Fibroblast of gingiva (primary cell): ENCODE measurements at places on chromosomes 12 and 14.

- DNase-seq, result no peak
These were observed 8.8 kb upstream of the IFI27L2 start for GRCh38 chr14:94138251-94138650.

DNA sequence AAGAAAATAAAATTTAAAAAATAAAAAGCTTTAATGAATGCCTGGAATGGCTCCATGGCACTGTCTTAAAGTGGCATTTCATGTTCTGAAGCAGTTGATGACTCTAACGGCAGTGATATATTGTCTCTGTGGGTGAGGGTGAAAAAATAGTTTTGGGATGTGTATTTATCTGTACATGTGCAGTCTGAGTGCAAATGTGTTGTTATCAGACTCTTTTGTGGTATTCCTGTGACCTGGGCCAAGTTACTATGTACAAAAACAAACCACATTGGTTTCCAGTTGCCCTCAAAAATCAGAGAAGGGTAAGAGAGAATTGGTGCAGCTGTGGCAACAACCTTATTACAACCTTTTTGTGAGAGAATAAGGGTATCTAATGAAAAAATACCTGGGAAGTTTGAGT is 81.7 kb upstream of the CCDC91 start:
- no peak for DNase-seq

GRCh38 chr12:66573605-66574004 is 105.3 kb downstream of the GRIP1 start:
- DNase-seq, result no peak

GRCh38 chr14:54730156-54730961 is 163.4 kb downstream of the SAMD4A start:
- DNase-seq, result peak; percentile 95

- DNase-seq, result peak; percentile 52
These were observed 55.3 kb upstream of the ATF1 start for GRCh38 chr12:50708631-50709030.

GRCh38 chr12:49227713-49228112 is 37.2 kb upstream of the TUBA1C start:
- DNase-seq, result no peak

- DNase-seq, result no peak
These were observed 62.7 kb downstream of the ATG14 start for GRCh38 chr14:55348766-55349453.

DNA sequence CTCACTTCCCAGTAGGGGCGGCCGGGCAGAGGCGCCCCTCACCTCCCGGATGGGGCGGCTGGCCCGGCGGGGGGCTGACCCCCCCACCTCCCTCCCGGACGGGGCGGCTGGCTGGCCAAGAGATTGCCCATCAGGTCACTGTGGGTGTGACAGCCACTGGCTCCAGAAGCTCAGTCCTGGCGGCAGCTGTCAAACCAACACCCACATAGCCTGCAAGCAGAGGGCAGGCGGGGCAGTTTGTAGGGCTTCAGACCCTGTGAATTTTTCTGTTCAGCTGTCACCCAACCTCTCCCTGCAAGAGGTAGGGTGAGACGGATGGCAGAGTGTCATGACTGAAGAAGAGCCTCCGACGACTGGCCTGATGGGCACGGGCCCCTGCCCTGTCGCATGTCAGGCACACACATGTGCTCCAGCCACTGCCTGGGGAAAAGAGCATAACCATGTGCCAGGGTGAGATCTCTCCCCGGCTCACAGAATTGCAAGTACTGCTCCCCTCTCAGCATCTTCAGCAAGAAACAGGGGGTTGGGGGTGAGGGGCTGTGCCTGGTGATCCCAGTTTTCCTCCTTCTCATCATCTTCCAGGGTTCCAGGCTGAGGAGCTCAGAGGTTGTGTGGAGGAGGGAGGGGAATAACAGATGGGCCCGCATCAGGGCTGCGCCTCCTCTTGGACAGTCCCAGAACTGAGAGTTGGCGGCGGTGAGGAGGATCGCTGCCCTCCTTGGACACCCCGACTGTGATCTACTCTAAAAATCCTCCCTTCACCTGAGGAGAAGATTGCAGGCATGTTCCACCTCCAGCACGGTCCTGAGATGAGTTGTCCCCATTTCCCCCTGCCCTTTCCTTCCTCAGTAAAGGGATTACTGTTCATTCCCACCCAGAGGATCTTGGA is 11.2 kb upstream of the PRPH start:
- DNase-seq, result no peak

DNA sequence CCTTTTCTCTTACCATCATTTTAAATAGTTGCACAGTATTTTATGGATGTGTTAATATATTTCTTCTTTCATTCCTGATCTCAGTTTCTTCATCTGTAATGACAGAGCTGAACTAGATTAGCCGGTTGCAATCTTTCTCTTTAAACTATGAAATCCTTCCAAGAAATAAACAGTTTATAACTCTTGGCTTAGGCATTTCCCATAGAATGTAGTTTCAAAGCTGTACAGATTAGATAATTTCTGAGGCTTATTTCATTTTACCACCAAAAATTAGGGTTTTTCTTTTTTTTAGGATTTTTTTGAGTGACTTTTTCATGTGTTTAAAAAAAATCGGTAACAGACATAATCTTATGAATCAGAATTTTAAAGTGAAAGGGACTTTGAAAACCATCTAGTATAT is 144.0 kb downstream of the RAD51B start:
- no peak for DNase-seq
